ENCODE measurements at places on chromosomes 16 and 17.

DNA sequence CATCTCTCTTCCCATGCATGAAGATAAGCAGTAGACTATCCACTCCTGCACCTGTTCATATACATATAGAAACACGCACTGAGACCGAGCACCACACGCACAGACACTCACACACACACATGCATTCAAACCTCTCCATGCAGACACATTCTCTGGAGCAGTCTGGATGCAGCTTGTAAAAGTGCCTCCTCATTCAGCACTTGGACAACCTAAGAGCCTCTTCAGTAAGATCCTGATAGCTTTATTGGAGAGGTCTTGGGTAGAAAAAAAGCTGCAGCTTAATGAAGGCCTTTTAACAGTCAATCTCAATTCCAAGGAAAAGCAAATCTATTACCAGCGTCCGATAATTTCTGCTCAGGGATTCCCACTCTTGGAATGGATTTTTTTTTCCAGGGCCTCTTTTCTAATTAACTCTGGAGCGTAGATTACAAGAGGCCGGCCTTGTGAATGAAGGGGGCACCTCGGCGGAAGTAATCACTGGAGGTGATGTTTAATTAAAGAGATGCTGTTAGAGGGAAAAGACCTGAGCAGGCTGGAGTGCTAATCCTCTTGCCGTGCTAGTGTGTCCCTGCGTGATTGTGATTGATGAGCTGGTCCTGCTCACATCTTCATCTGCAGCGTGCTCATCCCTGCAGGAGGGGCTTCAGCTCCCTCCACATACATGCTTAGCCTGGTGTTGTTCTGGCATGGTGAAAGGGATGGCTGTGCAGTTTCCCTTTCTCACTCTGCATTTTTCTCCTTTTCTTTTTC lies 155.1 kb downstream of the RBFOX1 start:
- ATAC-seq = no peak

DNA sequence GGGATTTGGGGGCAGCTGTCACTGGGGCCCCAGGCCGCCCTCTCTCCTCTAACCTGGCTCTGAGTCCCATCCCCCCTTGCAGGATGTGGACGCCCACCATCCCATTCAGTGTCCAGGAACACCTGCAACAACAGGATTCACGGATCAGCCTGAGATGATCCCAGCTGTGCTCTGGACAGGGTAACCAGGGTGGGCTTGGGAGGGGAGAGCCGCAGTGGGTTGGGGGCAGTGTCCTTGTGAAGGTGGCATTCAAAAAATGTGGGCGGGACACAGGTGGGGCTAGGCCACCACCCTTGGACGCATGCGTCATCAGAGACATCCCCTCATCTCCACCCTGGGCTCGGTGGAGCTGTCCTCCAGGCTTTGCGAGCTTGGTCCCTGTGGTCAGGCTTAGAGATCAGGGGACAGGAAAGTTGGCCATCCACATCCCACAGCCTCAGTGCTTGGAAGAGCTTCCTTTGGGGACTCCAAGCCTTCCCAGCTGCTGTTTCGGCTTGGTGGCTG lies 19.1 kb downstream of the DEXI start:
- ATAC-seq = no peak

DNA sequence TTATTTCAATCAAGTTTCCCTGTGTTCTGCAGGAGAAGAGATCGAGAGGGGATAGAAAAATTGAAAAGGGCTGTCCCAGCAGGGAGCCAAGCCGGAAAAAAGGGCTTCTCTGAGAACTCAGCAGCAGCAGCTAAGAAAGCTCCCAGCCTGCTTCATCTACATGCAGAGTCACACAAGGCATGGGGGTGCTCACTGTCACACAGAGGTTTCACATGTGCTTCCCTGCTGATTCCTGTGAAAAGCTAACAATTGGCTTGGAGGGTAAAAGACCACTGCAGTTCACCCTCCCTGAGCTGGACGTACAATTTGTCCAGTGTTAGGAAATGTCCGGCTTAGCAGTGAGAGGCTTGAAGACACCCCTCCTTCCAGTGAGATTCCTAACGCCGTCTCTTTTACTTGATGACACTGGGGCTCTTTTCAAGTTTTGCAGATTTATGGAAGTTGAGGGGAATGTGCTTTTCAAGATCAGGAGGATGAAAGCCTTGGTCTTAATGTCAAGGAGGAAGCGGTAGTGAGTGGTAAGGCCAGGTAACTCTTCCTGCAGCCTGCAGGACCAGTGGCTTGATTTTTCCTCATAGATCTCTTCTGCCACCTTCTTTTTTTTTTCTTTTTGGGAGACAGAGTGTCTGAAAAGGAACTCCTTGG lies 85.6 kb downstream of the WNT3 start:
- peak; percentile 10 for ATAC-seq

GRCh38 chr16:79628501-79628975 lies 28.0 kb upstream of the MAF start:
- no peak for ATAC-seq
